Activated T-cell treated with anti-CD3 and anti-CD28 coated beads, Interleukin-2, amount 50 U/mL, for 4 hours (primary cell): ENCODE measurements at places on chromosomes 16 and 17.
A peak's percentile ranks its signal among the peaks of the same experiment; 100 is the strongest.

- DNase-seq = no peak
Measured at GRCh38 chr17:77019893-77020379, 120.8 kb upstream of the SEC14L1 start.

GRCh38 chr17:45248132-45248957 lies 13.5 kb downstream of the SPATA32 start:
- DNase-seq = peak; percentile 78

DNA sequence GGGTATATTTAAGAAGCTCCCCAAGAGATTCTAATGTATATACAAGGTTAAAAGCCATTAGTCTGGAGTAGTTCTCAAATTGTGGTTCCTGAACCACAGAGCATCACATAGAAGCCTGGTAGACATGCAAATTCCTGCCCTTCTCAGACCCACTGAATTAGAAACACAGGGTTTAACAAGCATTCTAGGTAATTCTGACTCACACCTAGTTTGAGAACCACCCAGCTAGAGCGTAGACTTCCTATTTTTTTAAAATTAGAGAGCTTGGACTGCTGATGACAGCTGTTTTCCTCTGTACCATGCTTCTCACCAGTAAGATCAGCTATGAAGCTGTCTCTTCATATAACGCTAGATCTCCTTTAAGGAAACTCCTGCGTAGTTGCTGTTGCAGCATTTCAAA lies 50.6 kb downstream of the HS3ST3B1 start:
- DNase-seq = no peak

- DNase-seq = no peak
Measured at GRCh38 chr16:73713778-73714495, 582.7 kb upstream of the PSMD7 start.

GRCh38 chr16:50381679-50382440 lies 13.1 kb upstream of the BRD7 start:
- no peak for DNase-seq

DNA sequence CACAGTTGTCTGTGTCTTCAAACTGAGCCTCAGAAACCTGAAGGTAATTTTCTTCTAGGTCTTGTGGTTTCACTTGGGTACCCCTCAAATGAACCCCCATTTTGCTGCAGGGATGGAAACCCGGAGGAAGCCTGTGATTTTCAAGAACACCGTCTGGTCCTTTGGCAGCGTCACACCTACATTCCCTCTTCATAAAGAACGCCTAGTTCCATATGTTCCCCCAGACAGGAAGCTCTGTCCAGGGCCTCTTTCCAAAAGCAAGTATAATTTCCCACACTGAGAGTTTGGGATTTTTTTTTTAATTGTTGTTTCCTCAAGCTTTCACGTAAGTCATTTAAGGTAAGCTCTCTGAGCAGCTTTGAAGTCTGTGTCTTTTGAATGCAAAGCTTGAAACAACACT lies 515.0 kb downstream of the TMEM114 start:
- no peak for DNase-seq

DNA sequence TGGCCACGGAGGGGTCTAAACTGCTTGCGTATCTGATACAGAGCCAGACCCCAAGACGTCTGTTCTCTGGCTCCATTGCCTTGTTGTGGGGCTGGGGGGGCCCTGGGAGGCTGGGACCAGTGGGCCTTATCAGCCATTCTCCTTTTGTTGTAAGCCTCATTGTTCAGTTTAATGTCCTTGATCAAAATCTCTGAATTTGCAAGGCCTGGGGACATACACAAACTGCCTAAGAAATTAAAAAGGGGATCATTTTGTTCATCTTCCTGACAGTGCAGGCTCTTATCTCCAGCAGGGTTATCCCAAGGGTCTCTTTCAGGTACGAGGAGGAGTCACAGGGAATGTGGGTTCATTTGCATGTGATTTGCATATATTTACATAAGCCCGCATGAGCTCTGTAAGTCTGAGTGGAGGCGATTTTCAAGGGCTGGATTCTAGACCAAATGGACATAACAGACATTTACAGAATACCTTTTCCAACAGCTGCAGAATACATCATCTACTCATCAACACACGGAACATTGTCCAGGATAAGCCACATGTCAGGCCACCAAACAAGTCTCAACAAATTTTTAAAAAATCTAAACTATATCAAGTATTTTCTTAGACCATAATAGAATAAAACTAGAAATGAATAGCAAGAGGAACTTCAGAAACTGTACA lies 269.8 kb downstream of the RBFOX1 start:
- DNase-seq = no peak

DNA sequence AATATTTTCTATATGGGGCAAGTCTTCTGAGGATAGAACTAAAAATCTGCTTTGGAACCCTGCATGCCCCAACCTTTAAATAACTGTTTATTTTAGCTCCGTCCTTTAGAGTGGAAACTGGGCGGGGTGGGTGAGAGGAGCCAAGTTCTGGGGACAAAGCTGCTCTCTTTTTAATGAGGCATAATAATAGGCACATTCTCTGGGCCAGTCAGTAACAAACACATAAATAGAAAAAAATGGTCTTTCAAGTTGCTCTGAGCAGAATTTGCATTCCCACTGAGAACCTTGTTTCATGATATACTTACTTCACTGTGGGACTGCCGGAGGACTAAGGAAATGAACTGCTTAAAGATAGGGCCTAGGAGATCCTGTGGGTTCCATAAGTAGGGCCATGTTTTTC lies 51.5 kb downstream of the KNOP1 start:
- DNase-seq = no peak

DNA sequence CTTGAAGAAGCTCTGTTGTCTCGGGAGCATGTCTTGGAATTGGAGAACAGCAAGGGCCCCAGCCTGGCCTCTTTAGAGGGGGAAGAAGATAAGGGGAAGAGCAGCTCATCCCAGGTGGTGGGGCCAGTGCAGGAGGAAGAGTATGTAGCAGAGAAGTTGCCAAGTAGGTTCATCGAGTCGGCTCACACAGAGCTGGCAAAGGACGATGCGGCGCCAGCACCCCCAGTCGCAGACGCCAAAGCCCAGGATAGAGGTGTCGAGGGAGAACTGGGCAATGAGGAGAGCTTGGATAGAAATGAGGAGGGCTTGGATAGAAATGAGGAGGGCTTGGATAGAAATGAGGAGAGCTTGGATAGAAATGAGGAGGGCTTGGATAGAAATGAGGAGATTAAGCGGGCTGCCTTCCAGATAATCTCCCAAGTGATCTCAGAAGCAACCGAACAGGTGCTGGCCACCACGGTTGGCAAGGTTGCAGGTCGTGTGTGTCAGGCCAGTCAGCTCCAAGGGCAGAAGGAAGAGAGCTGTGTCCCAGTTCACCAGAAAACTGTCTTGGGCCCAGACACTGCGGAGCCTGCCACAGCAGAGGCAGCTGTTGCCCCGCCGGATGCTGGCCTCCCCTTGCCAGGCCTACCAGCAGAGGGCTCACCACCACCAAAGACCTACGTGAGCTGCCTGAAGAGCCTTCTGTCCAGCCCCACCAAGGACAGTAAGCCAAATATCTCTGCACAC lies 21.2 kb downstream of the AKAP1 start:
- DNase-seq = no peak

GRCh38 chr17:47649972-47650524 lies 329 bp downstream of the KPNB1 start:
- peak; percentile 44 for DNase-seq

GRCh38 chr17:5418858-5419355 lies 555 bp downstream of the NUP88 start:
- peak; percentile 57 for DNase-seq

DNA sequence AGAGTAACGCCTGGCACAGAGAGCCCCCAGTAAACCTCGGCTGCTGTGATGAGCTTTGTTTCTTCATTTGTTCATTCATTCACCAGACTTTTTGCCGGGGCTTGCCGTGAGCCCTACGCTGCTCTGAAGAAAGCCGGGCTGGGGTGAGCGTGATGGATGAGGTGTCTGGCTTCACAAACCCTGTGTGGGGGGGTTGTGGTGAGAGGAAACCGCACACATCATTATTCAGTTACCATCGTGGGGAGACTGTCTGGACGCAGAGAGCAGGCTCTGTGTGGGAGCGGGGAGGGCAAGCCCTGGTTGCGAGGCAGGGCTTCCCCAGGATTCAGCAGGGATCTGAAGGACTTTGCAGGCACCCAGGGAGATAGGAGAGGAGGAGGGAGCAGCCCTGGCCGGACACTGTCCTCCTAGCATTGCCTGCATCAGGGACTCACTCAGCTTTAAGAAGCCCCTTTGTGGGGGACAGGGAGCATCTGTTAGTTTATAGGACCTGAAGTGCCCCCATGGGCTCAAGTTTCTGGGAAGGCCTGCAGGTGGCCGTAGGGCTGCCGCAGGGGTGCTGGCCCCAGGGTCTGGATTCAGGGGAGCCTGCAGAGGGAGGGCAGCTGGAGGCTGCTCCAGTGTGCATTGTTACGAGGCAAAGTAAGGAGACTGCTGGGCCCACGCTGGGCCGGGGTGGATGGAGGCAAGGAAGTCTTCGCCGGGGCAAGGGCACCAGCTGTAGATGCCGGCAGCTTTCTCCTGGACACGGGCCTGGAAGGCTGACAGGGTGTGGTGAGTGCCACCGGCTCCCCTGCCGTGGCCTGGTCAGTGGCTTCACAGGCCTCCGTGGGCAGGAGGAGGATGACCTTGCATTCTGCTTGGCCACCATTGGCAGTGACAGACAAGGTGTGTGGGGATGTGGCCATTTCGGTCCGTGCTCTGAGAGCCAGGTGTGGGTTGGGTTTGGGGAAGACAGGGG lies 334.5 kb downstream of the SEC14L1 start:
- peak; percentile 75 for DNase-seq

DNA sequence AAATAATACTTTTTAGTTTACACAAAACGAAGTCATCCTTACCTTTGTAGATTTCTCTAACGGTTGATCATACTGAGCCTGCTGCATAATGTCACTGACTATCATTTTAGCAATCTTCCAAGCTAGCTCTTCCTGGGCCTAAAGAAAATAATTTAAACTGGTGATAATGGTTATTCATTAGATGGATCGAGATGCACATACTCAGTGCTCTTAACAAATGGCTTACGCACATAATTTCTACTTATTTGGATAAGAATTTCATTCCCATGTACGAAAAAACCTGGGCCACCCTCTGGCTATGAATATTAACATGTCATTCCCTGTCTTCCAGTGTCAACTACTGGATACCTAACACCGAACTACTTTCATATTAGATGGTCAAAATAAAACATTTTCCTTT lies 41.4 kb upstream of the ULK2 start:
- no peak for DNase-seq
